ENCODE measurements at places on chromosomes 16 and 17. TPM values are rescaled to one million over a fixed set of nuclear protein-coding genes. Genes with fewer than 3 reads are reported as not detected.

GRCh38 chr16:84040823-84041820 lies 1.5 kb downstream of the SLC38A8 start:
- no peak for DNase-seq
- H3K4me1 ChIP-seq, result no peaks in the 10 kb centered on the region
- H3K27ac ChIP-seq, result no peak overlapping the region
- no peaks in the 10 kb centered on the region for H3K36me3 ChIP-seq
- peaks cover 15% of the 10 kb centered on the region for H3K27me3 ChIP-seq

Gene SLC13A2
- total RNA-seq, result not detected

Gene TOX3
- total RNA-seq, result not detected

DNA sequence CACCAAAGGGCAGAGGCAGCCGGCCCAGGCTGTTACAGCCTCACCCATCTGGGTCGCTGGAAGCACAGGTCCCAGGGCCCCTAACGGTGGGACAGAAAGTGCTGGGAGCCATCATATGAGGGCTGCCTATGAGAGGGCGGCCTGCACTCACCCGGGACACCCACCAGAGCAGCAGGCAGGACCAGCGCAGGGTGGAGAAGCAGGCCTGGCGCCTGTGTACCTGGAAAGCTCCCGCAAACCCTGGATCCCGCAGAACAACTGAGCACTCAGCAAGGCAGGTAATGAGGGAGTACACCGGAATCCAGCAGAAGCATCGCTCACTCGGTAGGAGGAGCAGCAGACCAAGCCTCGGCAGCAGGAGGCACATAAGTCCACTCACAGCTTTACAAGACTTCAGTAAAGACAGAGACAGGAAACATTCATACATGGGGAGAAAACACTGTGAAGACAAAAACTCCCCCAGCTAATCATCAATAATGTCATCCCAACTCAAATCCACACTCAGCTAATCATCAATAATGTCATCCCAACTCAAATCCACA lies 31.5 kb upstream of the C16orf95 start:
- no peak for DNase-seq
- H3K4me3 ChIP-seq, result no peak overlapping the region
- H3K27ac ChIP-seq, result no peak overlapping the region
- H3K4me1 ChIP-seq, result peaks cover 12% of the 10 kb centered on the region
- peaks cover 21% of the 10 kb centered on the region for H3K36me3 ChIP-seq

DNA sequence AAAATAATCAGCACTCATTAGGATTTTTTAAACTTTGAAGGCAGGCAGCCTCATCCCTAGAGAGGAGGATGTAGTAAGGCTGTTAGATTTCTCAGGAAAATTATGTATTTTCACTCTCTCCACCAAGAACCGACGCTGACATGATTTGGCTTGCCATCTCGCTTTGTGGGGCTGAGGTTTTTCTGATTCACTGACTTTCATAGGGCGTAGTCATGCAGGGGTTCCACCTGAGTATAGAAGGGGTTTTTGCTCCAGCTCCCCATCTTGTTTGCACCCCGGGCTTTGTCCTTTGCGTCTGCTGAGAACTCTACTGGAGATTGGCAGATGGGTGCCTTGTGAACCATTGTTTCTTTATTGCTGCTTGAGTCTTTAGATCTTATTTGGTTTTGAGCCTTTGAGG lies 20.2 kb downstream of the TOM1L1 start:
- no peak overlapping the region for H3K27ac ChIP-seq

- DNase-seq, result peak; percentile 54
- no peaks in the 10 kb centered on the region for H3K27me3 ChIP-seq
- no peak overlapping the region for H3K4me3 ChIP-seq
These were observed 6.0 kb downstream of the CPSF4L start for GRCh38 chr17:73255671-73256181.

DNA sequence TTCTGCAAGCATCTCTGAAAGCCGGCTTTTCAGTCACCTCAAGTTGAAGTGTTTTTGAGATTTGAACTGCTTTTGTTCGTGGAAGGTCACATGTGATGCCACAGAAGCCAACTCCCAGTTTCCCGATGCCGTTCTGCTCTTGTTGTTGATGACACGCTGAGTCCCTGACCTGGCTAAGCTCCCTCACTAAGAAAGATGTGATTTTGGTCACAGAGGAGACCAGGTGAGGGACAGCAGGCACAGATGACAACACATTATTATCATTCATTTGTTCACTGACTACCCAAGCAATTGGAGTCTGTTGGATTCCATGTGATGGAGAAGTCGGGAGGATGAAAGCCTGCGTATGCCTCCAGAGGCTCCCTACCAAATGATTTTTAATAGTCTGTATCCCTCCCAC lies 822.4 kb upstream of the RBFOX1 start:
- H3K4me3 ChIP-seq, result no peak overlapping the region
- no peak overlapping the region for H3K27ac ChIP-seq
- no peaks in the 10 kb centered on the region for H3K27me3 ChIP-seq
- H3K36me3 ChIP-seq, result no peaks in the 10 kb centered on the region

GRCh38 chr16:24834459-24835335 lies 11.1 kb upstream of the SLC5A11 start:
- no peak overlapping the region for H3K27ac ChIP-seq
- H3K4me1 ChIP-seq, result no peaks in the 10 kb centered on the region
- H3K36me3 ChIP-seq, result no peaks in the 10 kb centered on the region
- H3K27me3 ChIP-seq, result no peaks in the 10 kb centered on the region
- no peak for DNase-seq

DNA sequence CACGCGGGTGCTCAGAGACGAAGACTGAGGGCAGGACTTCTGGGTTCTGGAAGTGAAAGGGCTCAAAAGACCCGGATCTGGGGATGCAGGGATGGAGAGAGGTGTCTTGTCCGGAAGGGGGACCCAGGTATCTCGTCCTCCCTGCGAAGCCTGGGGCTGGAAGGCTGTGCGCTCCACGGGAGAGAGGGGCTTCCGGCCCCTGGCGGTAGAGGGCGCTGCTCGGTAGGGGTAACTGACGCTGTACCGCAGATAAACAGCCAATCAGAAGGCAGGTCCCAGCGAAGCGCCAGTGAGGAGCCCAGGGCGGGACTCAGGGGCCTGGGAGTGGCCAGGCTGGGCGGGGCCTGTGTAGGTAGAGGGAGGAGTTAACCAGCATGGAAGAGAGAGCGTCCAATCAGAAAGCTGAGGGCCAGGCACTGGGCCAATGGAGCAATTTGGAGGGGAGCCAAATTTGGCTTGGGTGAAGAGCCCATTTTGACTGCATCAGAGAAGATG lies 804 bp downstream of the TGFB1I1 start:
- H3K4me1 ChIP-seq, result peaks cover 22% of the 10 kb centered on the region
- H3K4me3 ChIP-seq, result peak overlapping the region; percentile 61
- no peak overlapping the region for H3K27ac ChIP-seq
- peak; percentile 20 for DNase-seq
- peaks cover 41% of the 10 kb centered on the region for H3K27me3 ChIP-seq
- H3K36me3 ChIP-seq, result no peaks in the 10 kb centered on the region

DNA sequence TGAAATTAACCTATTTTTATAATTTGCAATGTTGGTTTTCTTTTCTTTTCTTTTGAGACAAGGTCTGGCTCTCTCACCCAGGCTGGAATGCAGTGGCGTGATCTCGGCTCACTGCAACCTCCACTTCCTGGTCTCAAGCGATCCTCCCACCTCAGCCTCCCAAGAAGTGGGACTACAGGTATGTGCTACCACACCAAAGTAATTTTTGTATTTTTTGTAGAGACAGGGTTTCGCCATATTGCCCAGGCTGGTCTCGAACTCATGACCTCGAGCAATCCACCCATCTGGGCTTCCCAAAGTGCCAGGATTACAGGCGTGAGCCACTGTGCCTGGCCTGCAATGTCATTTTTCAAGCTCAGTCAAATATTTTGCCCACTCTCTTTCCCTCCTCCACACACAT lies 36.0 kb downstream of the MYH11 start:
- H3K27ac ChIP-seq, result no peak overlapping the region
- H3K4me1 ChIP-seq, result no peaks in the 10 kb centered on the region
- H3K27me3 ChIP-seq, result peaks cover 4% of the 10 kb centered on the region
- H3K4me3 ChIP-seq, result no peak overlapping the region
- DNase-seq, result no peak

DNA sequence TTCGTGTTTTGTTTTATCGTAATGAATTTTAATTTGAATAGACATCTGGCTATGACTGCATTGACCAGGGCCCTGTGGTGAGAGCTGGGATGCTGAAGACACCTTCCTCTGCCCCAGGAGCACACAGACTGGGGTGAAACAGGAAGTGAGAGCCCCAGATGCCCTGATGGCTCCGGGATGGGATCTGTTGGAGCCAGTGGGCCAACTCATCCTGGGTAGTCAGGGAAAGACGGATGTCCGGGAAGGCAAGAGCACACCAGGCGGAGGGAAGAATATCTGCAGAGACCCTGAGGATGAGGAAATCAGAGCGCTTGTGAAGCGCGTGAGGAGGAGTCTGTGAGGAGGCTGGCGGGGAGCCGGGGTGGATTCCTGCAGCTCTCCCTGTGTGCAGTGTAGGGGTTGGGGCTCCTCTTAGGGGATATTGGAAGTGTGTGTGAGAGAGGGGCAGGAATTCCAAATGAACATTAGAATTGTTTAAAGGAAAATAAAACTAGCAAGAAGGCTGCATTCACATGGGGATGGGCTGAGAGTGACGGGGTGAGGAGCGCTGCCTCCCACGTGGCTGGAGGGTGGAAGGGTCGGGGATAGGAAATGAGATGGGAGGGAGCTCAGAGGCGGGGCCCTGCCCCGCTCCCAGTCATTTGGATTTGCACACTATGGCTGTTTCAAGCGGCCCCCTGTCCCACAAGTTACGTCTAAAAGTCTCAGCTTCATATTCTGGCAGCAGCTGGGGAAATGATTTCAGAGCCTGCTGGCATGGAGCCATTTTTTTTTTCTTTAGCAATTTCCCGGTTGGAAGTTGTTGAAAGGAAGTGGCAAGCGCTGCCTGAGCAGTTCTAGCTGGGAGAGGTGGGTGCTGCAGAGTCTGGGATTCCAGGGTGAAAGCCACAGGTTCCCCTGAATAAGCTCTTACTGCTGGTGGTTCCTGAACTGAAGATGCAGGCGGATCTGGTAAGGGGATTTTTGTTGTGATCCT lies 71.2 kb upstream of the LGALS9 start:
- H3K36me3 ChIP-seq, result peaks cover 26% of the 10 kb centered on the region
- no peak overlapping the region for H3K4me3 ChIP-seq
- peaks cover 31% of the 10 kb centered on the region for H3K4me1 ChIP-seq
- no peak for DNase-seq

Gene TP53TG3
- 0.37 TPM for total RNA-seq

DNA sequence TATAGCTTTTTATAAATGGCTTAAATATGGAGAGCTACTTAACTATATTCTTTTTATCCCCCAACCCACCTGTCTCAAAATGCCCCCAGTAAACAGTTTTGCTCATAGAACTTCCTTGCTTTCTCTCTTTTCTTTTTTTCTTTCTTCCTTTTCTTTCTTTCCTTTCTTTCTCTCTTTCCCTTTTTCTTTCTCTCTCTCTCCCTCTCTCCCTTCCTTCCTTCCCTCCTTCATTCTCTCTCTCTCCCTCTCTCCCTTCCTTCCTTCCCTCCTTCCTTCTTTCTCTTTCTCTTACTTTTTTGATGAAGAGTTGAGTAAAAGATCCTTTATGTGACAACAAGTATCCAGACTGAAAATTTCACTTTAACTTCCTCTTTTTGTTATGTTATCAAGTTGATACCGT lies 48.2 kb downstream of the KCNJ2 start:
- H3K4me1 ChIP-seq, result no peaks in the 10 kb centered on the region
- H3K36me3 ChIP-seq, result no peaks in the 10 kb centered on the region
- no peak for DNase-seq
- H3K27ac ChIP-seq, result no peak overlapping the region
- no peak overlapping the region for H3K4me3 ChIP-seq
- H3K27me3 ChIP-seq, result no peaks in the 10 kb centered on the region

DNA sequence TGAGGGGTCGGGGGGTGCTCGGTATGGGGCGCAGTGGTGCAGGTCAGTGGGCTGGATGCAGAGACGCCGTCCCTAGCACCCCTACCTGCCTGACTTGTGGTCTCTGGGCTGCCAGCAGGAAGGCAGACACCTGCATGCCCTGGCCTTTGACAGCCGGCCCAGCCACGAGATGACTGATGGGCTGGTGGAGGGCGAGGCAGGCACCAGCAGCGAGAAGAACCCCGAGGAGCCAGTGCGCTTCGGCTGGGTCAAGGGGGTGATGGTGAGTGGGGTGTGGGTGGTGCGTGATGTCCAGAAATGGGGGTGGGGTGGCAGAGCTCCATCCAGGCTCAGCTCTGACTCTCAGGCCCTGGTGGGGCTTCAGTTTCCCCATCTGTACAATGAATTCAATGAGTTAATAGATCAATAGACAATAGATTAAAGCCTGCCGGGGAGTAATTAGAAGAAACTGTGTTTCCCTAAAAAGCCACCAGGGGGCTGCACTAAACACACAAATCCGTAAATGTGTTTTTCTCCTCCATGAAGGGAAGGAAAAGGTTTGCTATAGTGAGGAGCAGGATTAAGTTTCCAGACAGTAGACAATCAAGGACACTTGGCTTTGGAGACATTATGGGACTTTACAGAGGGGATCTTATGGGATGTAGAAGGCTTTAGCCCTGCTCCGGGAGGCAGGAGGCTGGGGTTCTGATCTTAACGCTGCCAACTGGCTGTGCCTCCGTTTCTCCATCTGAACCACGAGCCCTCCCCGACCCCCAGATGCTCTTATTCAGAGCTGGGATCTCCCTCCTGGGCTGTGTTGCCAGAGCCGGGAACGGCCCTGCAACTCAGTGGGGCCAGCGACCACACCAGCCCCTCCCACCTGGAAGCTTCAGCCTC lies 2.2 kb downstream of the SLC12A3 start:
- H3K36me3 ChIP-seq, result no peaks in the 10 kb centered on the region
- no peak overlapping the region for H3K27ac ChIP-seq
- H3K4me3 ChIP-seq, result no peak overlapping the region
- H3K27me3 ChIP-seq, result no peaks in the 10 kb centered on the region

Gene KIF19
- total RNA-seq, result 0.79 TPM

Gene ORAI3
- 19.0 TPM for total RNA-seq

GRCh38 chr16:89923640-89924296 lies 626 bp downstream of the TUBB3 start:
- no peak overlapping the region for H3K4me3 ChIP-seq
- peaks cover 47% of the 10 kb centered on the region for H3K4me1 ChIP-seq
- no peak for DNase-seq
- H3K27ac ChIP-seq, result no peak overlapping the region

DNA sequence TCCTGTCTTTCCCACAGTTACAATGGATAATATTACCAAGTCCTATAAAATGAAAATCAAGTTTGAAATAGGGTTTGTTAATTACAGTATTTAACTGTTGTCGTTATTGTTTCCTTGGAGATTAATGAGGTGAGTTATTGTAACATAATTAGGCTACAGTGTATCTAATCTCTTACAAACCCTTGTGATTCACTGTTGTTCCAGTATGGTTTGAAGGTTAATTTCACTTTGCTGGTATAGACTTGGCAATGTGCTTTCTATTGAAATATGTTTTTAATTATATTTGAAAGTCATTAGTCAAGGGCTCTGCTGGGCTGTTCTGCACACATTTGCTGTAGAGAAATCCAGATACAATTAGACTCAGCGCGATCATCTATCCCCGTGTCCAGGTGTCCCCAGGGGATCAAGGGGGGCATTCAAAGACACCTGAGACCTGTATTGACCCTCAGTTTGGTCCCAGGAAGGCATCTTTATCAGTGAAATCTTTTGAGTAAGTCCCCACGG lies 624.6 kb upstream of the EEF2KMT start:
- H3K27ac ChIP-seq, result no peak overlapping the region
- H3K4me3 ChIP-seq, result no peak overlapping the region
- H3K27me3 ChIP-seq, result no peaks in the 10 kb centered on the region
- H3K36me3 ChIP-seq, result no peaks in the 10 kb centered on the region

GRCh38 chr16:84423416-84423837 lies 55.1 kb downstream of the ATP2C2 start:
- H3K27me3 ChIP-seq, result peaks cover 5% of the 10 kb centered on the region
- H3K4me3 ChIP-seq, result no peak overlapping the region
- no peak for DNase-seq
- H3K4me1 ChIP-seq, result peaks cover 12% of the 10 kb centered on the region

Gene DOC2A
- 0.19 TPM for total RNA-seq

- peaks cover 26% of the 10 kb centered on the region for H3K4me1 ChIP-seq
- H3K36me3 ChIP-seq, result peaks cover 77% of the 10 kb centered on the region
- DNase-seq, result no peak
- H3K4me3 ChIP-seq, result no peak overlapping the region
These were observed 42.6 kb upstream of the CLEC18B start for GRCh38 chr16:74463888-74464287.

Gene TEKT5
- total RNA-seq, result not detected

Data from activated CD4-positive, alpha-beta T cell treated with anti-CD3 and anti-CD28 coated beads, Interleukin-2, amount 10 ng/mL, durations not matched to agents 7 days and 5 days (primary cell).